ENCODE measurements at places on chromosomes 3 and 15. TPM values are rescaled to one million over a fixed set of nuclear protein-coding genes. Genes with fewer than 3 reads are reported as not detected.

NOX5 gene
- total RNA-seq: 0.02 TPM

FAM107A gene
- total RNA-seq: not detected

RAB27A gene
- 64.4 TPM for total RNA-seq

HHATL gene
- total RNA-seq: not detected

MNS1 gene
- total RNA-seq: 0.16 TPM

PIERCE2 gene
- total RNA-seq: 0.32 TPM

PDIA3 gene
- total RNA-seq: 372 TPM

CHRFAM7A gene
- not detected for total RNA-seq

PCOLCE2 gene
- total RNA-seq: not detected

EPHB3 gene
- 0.14 TPM for total RNA-seq

AMT gene
- 4.8 TPM for total RNA-seq

SPESP1 gene
- 0.64 TPM for total RNA-seq

ADAMTSL3 gene
- total RNA-seq: 0.07 TPM

APOD gene
- 0.27 TPM for total RNA-seq

HDC gene
- 0.32 TPM for total RNA-seq

GP5 gene
- 1.0 TPM for total RNA-seq

TASOR gene
- total RNA-seq: 78.9 TPM

CCDC54 gene
- not detected for total RNA-seq

ATP2B2 gene
- not detected for total RNA-seq

DPPA2 gene
- not detected for total RNA-seq

CPLX3 gene
- total RNA-seq: 0.25 TPM

LRRC31 gene
- total RNA-seq: not detected

CCDC9B gene
- 0.66 TPM for total RNA-seq

LSAMP gene
- not detected for total RNA-seq

GOLGA8A gene
- total RNA-seq: 279 TPM

PFN2 gene
- 0.95 TPM for total RNA-seq

GOLGA6A gene
- total RNA-seq: not detected

FXR1 gene
- 123 TPM for total RNA-seq

STAC gene
- not detected for total RNA-seq

SEMA6D gene
- not detected for total RNA-seq

CDHR4 gene
- total RNA-seq: not detected

TLR9 gene
- not detected for total RNA-seq

SYNPR gene
- not detected for total RNA-seq

SAMD7 gene
- total RNA-seq: not detected

Data from T-helper 2 cell treated with Interferon-gamma antibody and Interleukin-4, amounts not matched to agents 100 ng/mL and 5 ng/mL, for 36 hours (primary cell).